ENCODE measurements at places on chromosomes 3 and 15. TPM values are rescaled to one million over a fixed set of nuclear protein-coding genes. Genes with fewer than 3 reads are reported as not detected.
A peak's percentile ranks its signal among the peaks of the same experiment; 100 is the strongest.

- no peak for DNase-seq
Measured at GRCh38 chr3:117238806-117239205, 529.2 kb downstream of the TUSC7 start.

Gene TERC
- 52.4 TPM for total RNA-seq

DNA sequence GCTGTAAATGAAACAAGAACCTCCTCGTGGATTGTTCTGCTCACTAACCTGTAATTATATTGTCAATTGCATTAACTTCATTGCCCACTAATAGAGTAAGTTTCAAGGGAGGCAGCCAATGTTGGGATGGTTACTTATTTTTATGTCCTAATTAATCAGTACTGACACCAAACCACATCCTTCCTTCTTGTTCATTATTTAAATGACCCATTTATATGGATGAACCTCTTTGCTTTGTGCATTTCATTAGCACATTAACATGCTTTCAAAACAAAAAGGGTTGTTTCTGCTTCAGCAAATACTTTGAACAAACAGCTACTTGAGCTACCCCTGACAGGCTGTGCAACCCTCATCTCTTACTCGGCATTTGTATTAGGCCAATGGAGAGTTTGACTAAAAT is 374.2 kb downstream of the MECOM start:
- no peak for DNase-seq

Gene DAPK2
- not detected for total RNA-seq

GRCh38 chr15:62899090-62899493 is 143.5 kb upstream of the TPM1 start:
- DNase-seq: no peak

Gene LIPH
- 0.63 TPM for total RNA-seq

DNA sequence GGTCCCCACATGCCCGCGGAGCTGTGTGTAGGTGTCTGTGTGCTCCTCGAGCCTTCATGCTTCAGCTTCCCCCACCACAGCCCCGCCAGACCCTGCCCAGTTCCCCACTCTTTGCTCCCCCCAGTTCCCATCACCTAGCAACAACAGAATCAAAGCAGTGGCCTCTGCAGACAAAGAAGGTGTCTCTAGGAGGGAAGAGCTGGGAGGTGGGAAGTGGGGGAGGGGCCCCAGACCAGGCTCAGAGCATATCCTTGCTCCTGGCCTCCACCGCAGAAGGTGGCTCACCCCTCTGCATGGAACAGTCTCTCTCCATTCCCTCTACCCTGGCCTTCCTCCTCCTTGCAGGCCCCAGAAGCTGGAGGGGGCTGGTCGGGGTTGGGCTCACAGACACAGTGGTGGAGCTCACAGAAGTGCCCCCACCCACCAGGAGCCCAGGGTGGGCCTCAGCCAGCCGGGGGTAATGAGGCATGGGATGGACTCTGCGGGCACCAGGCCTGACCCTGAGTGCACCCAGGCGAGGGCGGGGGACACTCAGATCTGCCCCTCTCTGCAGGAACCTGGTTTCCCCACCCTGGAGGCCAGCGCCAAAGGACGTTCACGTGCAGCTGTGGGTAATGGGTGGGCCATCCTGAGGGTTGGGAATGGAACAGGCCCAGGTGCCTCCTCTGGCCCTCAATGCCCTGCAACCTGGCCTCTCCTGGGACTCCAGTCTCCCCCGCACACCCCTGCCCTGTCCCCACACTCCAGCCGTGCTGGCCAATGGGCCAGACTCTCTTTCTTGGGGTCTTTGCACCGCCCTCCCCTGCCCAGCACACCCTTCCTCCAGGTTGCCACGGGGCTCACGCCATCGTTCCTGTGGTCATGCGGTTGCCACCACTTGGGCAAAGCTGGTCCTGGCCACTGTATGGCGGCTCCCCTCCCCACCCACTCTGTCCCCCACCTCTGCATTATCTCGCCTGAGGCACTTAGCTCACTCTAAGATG is 53.4 kb downstream of the TPRA1 start:
- no peak for DNase-seq

DNA sequence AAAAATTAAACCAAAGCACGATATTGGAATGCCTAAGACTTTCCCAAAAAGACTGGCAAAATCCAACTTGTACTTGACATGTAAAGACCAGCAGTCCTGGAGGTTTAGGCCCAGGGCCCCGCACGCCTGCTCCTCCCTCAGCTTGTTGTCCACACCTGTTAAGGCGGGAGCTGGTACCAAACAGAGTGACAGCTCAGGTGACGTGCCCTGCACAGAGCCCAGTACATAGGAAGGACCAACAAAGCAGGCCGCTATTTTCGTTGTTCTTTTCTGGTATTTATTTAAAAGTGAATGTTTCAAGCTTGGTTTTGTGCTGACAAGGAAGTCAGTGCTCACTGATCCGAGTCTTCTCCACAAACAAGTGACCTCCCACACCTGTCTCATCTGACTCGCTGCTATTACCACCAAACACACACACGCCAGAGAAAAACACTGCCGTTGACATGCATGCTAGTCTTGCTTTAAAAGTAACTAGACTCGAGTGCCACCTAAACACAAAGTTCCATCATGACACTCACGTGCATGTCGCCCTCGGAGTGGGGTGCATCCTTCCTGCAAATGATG is 50.2 kb downstream of the HERC2 start:
- no peak for DNase-seq

Gene KBTBD12
- not detected for total RNA-seq

DNA sequence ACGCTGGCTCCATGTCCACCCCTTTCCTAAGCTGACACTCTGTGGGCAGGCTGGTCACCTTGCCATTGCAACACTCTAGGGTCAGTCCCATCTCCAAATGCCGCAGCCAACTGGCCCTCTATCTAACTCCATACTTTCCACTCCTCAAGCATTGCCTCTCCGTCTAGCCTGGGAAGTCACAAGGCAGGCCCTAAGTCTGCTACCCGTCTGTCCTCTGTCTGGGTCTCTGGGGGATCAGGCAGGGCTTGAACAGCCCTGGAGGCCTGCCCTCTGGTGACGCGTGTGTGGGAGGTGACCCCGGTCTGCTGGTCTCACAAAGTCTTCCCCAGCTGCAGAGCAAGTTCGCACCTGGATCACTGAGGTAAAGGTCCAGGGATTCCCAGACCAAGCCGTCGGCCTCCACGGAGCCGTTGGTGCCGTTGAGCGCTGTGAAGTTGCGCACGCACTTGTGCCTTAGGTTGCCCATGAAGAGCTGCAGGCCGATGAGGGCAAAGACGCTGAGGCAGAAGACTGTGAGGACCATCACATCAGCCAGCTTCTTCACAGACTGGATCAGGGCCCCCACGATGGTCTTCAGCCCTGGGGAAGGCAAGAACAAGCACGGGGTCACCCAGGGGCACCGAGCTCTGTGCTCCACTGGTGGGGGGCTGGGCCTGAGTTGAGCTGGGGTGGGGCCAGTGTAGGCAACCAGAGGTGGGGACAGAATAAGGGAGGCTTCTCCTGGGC is 39.9 kb downstream of the SCN5A start:
- DNase-seq: no peak

DNA sequence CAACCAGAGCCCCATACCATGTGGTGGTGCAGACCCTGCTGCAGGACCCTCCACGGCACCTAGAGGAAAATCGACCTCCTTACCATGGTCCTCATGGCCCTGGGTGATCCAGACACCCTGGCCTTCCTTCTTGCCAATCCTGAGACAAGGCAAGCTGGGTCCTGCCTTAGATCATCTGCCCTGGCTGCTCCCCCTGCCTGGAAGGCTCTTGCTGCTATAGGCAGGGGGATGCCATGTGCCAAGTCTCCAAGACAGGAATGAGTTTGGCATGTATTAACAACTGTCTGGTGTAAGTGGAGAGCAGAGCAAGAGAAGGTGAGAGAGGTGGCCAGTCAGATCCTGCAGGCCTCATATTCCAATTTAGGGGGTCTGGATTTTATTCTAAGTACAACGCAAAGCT is 7.5 kb downstream of the HEG1 start:
- DNase-seq: no peak

- no peak for DNase-seq
Measured at GRCh38 chr3:142244056-142244455, 18.7 kb upstream of the GK5 start.

- DNase-seq: no peak
Measured at GRCh38 chr3:185089751-185090150, 63.1 kb downstream of the C3orf70 start.

- DNase-seq: peak; percentile 28
Measured at GRCh38 chr3:195187609-195188425, 83.1 kb downstream of the XXYLT1 start.

DNA sequence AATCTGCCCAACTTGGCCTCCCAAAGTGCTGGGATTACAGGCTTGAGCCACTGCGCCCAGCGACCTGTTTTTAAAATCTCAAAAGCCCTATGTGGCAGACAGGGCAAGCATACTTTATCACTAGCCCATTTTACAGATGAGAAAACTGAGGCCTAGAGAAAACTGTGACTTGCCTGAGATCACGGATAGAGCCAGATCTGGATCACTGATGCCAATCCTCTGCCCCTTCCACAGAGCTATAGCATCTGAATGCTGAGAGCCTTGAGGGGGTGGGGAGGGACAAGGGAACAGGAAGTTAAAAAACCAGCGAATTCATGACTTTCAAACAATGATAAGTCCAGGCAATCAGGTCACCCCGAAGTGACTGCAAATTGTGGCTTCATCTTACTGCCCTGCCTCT is 7.3 kb downstream of the ANKRD63 start:
- DNase-seq: no peak

DNA sequence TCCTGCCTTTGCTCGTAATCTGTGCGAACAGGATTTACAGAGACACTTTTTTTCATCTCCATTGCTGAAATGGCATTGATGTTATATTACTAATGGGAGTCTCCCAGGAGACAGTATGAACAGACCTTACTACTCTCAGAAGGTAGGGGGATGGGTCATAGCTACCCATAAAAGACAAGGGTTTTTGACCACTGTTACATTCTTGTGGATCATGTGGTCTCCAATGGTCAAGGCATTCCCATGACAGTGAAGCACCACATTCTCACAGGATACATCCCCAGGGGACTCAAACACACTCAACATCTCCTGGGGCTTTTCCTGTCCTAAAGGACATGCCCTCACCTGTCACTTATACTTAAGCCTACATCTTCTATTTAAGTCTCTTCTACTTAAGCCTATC is 40.8 kb downstream of the MKRN3 start:
- no peak for DNase-seq

DNA sequence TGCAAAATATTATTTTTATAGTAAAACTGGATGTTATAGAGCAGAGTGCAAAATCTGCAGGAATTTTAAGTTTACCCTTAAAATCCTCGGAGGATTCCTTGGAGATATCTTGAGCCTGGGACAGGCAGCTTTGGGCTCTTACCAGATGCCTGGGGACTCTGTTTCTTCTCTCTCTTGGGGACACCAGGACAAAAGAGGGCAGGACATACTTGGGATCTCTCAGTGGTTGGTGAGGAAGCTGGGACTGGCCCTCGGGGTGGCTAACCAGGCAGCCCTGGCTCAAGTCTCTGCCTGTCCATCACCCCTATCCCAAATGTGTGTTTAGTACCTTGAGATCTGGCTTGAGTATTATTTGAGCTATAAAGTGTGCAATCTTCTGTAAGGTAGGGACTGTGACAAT is 38.6 kb downstream of the TKT start:
- no peak for DNase-seq

GRCh38 chr15:78837131-78837530 is 25.9 kb upstream of the ADAMTS7 start:
- DNase-seq: no peak

DNA sequence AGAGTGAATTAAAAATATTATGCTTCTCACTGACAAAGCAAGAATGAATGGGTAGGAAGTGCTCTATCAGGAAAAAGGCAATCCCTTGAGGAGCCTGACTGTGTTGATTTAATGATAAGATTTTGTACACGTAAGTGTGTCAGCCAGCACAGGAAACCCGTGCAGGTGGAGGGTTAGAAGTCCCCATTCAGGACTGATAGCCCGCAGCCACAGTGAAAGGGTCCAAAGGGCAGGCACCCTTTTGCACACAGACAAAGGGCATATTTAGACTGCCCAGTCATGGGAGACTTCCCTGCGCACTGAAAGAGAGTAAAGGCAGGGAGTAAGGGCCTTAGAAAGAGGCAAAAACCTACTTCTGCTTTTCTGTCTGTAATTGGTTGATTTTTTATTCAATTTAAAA is 26.4 kb upstream of the SKIL start:
- DNase-seq: no peak

- DNase-seq: peak; percentile 33
Measured at GRCh38 chr3:30751610-30752299, 142.7 kb downstream of the GADL1 start.

GRCh38 chr3:172543419-172543818 is 20.2 kb upstream of the TNFSF10 start:
- DNase-seq: no peak

- no peak for DNase-seq
Measured at GRCh38 chr3:56975567-56975966, 84.9 kb upstream of the SPATA12 start.

DNA sequence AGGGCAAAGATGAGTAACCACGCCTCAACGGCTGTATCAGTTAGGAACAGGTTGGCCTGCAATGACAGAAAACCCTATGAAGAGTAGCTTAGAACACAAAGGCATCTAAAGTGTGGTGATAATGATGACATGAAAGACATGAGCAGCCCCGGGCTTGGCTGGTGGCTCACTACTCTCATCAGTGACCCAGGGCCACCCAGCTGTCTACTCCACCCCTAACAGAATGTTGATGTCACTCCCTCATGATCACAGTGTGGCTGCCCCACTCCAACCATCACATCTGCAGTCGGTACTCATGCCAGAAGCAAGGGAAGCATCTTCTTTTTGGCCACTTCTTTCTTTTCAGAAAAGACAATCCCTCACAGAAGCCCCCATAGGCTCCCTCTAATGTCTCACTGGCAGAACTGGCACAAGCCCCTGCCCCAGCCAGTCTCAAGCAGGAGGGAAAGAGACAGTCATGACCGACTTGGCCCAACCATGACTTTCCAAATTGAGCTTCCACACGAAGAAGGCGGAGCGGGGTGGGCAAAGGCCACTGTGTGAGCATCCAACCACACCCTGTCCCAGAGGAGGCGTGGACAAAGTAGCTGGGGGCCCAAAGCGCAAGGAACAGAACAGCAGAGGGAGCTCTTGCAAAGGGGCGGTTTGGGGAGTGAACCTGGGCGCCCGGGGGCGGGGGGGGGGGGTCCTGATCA is 72.0 kb upstream of the IQSEC1 start:
- DNase-seq: no peak

GRCh38 chr3:99325402-99325801 is 313.0 kb upstream of the COL8A1 start:
- peak; percentile 11 for DNase-seq

DNA sequence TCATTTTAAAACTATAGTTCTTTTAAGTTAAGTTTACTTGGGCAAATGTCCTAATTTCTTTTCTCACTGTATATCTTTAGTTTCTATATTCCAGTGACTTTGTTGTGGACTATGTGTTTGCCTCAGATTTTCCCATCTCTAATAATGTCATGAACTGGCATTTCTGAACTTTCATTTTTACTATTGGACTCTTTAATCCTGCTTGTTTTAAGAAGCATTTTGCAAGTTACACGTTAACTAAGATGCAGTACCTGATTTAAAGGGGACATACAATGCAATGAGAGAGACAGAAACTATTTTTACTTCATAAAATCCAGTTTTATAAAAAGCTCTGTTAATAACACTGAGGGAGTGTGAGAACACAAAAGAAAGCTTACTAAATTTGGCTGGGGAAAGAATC is 58.6 kb upstream of the PHLDB2 start:
- DNase-seq: no peak
